ENCODE measurements at places on chromosomes 2 and 18.
A peak's percentile ranks its signal among the peaks of the same experiment; 100 is the strongest.

DNA sequence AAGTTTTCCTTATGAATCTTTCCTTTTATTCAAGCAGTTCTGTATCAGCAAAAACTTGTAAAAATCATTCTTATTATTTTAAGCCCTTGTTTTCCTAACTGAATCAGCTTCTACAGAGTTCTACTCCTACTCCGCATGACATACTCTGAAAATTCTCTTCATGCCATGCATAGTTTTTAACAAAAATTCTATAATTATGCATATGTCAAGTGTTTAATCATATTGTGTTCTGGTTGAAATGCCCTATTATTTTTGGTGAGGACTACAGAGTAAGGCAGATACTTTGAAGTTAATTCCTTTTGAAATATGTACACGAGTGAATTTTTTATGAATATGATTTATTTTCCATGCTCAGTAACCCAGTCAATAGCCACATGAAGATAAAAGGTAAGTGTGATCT, 28.8 kb downstream of the ANKRD30B start:
- no peak for DNase-seq

DNA sequence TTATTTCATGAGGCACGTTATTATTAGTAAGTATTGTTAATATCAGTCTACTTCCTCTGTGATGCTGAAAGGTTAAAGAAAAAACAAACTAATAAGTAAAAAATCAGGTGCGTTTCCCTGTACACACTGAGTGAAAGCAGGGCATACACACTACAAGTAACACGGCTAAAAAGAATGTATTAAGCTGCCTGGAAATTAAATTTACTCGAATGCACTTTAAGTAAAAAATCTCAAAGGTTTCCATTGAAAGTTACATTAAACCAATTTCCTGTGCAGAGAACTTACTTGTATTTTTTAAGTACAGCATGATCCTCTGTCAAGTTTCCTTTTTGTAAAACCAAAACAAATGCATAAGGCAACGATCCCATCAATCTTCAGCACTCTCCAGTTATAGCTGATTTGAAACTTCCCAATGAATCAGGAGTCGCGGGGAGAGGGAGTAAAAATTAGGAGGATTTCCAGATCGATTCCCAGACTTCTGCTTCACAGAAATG, 633 bp downstream of the BCL2 start:
- DNase-seq: no peak

GRCh38 chr2:228509021-228509420, 327.5 kb upstream of the SPHKAP start:
- DNase-seq: no peak

DNA sequence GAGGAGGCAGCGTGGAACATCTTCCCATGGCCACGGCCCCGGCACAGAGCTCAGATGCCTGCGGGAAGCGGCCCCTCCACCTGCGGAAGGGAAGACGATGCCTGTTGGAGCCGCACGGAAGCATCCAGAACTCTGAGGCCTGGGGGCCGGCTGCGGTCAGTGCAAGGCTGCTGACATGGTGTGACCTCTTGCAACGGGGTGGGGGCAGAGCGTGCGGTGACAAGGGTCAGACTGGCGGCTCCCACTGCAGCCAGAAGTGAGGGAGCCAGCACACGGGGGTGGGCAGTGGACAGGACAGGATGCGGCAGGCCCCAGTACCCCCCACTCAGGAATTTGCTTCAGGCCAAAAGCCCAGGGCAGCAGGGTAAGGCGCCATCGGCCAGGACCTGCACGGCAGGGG, 48.8 kb downstream of the SLC66A2 start:
- no peak for DNase-seq

DNA sequence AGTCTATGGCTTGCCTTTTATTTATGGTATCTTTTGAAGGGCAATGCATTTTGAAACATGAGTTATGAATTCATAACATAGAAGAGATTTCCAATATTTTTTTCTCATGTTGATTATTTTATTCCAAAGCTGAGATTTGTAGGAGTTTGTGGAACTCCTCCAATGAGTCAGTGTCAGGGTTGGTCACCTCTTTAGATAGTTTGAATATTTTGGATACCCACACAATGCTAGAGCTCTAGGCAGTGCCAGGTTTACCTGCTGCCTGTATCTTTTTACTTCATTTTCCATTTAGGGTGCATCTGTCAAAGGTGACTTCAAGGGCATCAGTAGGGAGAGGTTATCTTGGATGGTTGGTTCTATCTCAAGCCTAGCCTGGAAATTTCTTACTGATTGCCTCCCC, 152.7 kb downstream of the CERS6 start:
- DNase-seq: no peak

GRCh38 chr2:160720098-160720497, 226.5 kb upstream of the RBMS1 start:
- DNase-seq: no peak

GRCh38 chr2:145601361-145601925, 1081.5 kb upstream of the ZEB2 start:
- peak; percentile 75 for DNase-seq

GRCh38 chr2:220065581-220065980, 438.2 kb downstream of the SLC4A3 start:
- no peak for DNase-seq

DNA sequence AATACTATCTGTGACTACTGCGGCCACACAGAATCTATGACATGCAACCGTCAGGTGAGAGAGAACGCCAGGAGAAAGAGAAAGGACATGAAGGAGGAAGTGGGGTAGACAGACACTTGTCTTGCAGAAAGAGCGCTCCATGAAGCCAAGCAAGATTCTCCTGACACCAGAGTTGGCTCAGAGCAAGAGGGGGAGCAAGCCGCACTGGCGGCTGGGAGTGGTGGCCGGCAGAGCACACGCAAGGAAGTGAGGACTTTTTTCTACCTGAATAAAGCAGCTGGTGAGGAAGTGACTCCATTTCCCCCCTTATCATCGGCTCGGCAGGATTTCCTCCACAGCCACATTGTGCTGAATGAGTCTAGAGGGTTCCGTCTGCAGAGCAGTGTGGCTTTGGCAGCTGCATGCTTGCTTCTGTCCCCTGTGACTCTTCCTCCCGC, 181.6 kb downstream of the BCL2 start:
- DNase-seq: no peak

- peak; percentile 50 for DNase-seq
Observed at GRCh38 chr2:240060977-240061591, 7.8 kb upstream of the OR6B3 start.

DNA sequence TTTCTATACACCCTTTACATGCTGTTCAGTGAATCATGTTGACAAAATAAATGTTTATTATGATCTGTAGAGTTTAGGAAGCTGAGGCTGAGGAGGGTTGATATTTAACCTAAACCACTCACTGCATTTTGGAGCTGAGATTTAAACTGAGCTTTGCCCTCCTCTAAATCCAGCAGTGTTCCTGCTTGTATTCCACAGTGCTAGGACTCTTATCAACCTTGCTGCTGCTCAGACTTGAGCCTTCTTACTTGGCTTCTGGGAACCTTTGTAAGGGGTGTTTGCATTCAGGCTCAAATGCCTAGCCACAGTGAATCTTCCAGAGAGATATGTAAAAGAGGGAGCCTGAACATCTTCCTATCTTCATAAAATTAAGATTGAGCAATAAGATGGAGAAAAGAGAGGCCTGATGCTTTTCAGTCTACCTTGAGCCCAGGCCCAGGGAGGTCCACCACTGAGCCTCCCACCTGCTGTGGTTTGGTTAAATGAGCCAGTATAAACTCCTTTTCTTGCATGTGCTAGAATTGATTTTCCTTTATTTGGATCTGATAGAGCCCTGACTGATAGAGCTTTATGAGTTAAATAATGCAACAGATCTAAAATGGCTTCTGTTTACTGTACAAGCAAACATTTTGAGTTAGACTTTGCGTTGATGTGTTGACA, 149.7 kb downstream of the GULP1 start:
- DNase-seq: no peak

GRCh38 chr2:116692988-116693387, 1121.5 kb upstream of the DDX18 start:
- DNase-seq: no peak

- peak; percentile 78 for DNase-seq
Observed at GRCh38 chr2:136384531-136385303, 266.8 kb upstream of the CXCR4 start.
